NCI-H345 (cell line): ENCODE measurements at places on chromosomes 11 and 22.

- DNase-seq = no peak
Observed at GRCh38 chr11:76228071-76228874, 22.0 kb upstream of the WNT11 start.

GRCh38 chr22:26328221-26328620 lies 100.8 kb upstream of the ASPHD2 start:
- no peak for DNase-seq

DNA sequence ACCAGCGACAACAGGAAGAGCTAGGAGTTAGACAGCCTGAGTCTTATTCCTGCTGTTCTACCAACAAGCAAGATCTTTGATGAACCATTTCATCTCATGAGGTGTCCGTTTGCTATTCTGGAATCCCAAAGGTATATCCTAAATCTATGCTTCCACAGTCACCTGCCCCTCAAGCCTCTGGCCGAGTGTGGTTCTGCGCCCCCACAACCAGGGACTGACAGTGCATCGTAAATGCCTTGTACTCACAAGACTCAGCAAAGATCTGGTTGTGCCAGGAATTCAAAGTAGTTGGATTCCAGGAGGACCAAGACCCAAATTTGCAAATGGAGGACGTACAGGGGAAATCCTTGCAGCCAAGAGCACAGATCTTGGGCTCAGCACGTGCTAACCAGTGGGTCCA lies 47.5 kb upstream of the JAM3 start:
- DNase-seq = no peak

- no peak for DNase-seq
Observed at GRCh38 chr11:119829402-119829801, 100.4 kb upstream of the NECTIN1 start.

GRCh38 chr11:116413301-116414242 lies 359.2 kb downstream of the BUD13 start:
- DNase-seq = peak; percentile 94

DNA sequence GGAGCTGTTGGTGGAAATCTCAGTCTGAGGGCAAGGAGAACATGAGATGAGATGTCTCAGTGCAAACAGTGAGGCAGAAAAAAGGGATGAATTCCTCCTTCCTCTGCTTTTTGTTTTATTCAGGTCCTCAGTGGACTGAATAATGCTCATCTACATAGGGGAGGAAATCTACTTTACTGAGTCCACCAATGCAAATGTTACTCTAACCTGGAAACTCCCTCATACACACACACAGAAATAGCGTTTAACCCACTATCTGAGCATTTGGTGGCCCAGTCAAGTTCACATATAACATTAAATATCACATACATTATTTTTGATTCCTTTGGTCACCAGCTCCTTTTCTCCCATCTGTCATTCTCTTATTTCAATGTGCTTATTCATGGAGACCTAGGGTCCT lies 418.8 kb downstream of the TMEM135 start:
- DNase-seq = no peak
